Chondrocyte (in vitro differentiated cells): ENCODE measurements at places on chromosomes 7 and 10.

GRCh38 chr10:114802177-114802576 lies 19.4 kb upstream of the FHIP2A start:
- DNase-seq, result no peak

GRCh38 chr7:12729112-12729511 lies 41.7 kb downstream of the ARL4A start:
- DNase-seq, result no peak

DNA sequence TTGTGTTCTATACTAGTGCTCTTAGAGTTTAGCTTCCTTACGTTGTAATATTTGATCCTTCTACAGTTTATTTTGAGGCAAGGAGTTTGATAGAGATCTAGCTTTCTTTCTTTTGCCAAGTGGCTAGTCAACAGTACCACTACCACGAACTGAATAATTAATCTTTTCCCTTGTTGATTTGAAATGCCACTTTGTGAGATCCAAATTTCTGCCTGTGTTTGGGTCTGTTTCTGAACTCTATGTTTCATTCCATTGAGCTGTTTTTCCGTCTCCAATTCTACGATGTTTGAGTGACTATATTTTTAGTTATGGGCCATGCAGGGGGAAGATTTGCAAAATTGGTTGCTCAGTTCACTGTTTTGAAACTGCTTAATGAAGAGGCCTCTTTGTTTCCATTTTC lies 134.7 kb downstream of the KIAA1217 start:
- DNase-seq, result no peak

DNA sequence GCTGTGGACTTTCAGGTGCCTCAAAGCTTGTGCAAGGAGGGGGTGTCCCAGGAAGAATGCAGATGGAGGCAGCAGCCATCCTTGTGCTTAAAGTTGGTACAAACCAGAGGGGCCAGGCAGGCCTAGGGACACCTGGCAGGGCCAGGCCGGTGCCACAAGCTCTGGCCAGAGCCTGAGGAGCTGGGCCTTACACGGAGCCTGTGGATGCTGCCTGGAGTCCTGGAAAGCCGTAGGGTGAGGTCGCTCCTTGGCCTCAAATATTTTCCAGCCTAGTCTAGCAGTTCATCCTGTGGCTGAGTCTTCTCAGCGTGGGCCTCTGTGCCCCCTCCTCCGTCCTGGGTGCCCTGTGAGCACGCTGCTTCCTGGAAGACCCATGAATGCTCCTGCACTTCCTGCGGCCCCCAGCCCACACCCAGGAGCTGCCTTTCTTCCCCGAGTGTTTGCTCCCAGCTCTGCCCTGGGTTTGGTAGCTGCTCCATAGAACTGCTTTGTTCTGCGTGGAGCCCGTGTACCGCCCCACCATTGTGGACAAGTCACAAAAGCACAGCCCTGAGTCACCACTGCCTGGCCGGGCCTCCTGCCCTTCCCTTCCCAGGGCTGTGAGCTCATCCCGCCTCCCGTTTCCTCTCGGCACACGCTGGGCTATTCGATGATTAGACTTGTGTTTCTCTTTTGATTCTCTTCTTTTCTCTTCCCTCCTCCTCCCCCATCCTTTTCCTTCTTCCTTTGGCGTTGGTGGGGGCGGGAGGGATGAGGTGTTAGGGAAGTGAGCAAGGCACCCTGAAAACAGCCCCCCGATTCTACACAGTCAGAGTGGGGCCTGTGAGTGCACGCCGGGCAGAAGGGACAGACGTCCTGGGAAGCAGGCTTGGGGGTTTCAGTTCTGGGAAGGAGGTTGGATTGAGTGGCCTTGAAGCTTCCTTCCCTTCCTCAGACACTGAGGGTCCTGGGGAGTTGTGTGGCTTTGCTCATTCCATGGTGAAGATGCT lies 73.2 kb upstream of the SHH start:
- peak; percentile 81 for DNase-seq

GRCh38 chr10:34163075-34163905 lies 651.8 kb downstream of the PARD3 start:
- DNase-seq, result no peak

DNA sequence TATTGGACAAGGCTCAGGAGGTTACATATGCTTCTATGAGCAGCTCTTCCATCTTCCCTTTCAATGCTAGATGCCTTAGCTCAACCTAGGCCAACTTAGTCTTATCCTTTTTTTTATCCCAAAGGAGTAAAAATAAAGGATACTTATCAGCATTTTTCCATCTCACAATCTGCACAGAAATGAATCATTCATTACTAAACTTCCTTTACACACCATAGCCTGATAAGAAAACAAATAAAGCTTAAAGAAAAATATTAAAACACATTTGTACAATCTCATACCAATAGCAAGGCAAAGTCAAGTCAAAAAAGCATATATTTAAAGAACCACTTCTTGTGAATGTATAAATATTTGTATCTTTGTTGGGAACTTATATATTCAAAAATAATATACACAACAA lies 407.4 kb downstream of the GRM8 start:
- no peak for DNase-seq

DNA sequence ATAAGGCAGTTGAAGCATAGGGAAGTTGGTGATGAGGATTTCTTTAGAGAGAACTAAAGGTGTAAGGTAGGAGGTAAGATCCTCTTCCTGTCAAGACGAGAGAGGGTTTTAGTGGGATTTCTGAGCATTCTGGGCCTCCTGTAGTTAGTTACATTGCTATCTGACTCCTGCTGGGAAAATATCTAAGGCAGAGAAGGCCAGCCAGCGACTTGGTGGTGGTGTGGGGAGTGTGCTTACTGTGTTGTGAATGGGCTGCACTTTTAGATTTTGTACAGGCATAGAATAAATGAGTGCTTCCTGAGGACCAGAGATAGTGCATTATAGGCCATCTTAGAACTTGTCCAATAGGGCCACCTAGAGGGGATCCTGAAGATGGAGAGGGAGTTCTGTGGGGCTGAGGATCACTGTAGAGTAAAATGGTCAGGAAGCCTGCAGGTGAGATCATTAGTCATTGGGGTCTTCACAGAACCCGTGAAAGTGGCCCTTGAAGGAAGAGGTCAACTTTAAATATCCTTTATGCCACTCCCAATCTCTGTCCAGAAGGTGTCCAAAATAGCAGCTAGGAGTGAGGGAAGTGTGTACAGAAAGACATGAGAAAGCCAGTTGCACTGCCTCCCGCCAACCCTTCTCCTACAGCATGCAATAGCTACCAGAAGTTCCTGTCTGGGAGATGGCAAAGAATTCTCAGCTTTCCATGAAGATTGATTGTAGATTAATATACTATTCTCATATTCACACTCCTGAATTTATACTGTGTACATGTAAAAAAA lies 266.6 kb downstream of the POLR1F start:
- DNase-seq, result no peak

GRCh38 chr10:8128511-8128910 lies 74.0 kb downstream of the GATA3 start:
- DNase-seq, result no peak
